CD8-positive, alpha-beta T cell (primary cell): ENCODE measurements at places on chromosomes 2 and 18. TPM values are rescaled to one million over a fixed set of nuclear protein-coding genes. Genes with fewer than 3 reads are reported as not detected.
A peak's percentile ranks its signal among the peaks of the same experiment; 100 is the strongest.

- DNase-seq, result peak; percentile 6
Observed at GRCh38 chr2:221203125-221203524, 369.0 kb downstream of the EPHA4 start.

DNA sequence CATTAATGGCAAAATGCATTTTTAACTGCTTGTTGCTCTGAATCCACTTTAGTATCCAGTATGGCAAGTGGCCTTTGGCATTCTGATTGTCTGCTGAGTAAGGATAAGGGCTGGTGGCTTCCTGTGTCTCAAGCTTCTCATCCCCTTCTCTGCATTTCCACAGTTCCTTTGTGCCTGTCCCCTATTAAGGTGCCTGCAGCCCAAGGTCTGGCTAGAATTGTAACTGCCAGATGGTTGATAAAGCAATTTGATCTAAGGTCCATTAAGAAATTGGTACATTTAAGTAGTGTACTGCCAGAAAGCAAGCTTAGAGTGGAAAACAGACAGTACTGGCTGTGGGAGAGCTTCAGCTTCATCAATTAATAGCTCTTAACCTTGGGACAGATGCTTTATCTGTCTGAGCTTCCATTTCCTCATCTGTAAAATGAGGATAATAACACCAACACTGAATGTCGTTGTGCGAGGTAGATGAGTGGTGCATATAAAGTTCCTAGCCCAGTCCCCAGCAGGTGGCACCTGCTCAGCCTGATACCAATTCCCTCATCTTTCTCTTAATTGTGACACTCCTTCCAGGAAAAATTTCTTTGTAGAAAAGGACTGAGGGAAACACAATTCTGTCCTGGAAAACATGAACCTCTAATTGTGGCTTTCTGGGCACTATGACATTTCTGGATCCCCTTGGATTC is 570.6 kb upstream of the GCFC2 start:
- DNase-seq, result no peak

The ARHGAP15 gene
- 119 TPM for total RNA-seq

The PDE1A gene
- not detected for total RNA-seq

The ALPP gene
- not detected for total RNA-seq
